ENCODE measurements at places on chromosomes 7 and 10.

DNA sequence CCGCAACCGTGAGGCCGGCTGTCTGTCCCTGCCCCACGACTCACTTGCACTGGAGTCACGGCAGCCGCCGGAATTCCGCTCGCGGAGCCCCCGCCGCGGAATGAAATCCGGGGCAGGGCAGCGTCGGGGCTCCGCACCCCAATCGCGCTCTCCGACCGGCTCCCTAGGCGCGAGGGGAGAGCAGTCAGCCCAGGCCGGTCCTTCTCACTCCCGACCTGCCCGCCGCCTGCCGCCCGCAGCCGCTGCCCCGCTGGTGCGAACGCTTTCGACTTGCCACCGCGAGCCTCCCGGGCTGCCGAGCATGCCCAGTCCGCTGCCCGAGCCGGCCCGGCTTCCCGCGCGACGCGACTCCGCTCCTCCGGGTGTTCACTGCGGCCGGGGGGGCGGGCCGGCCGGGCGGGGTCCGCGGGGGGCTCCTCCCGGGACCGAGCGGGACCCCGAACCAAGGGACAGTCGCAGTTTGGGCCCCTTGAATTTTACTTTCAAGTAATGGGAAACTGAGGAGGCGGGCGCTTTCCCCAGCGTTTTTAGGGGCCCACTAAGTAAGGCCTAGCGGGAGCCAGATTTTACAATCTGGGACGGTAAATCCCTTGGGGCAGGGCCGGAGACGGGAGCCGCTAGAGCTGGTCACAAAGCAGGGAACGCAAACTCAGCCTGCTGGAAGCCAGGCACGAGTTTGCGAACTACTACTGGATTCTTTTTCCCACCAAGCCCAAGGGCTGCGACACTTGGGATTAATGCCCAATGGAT is at the start of gene SGMS1:
Gene SGMS1 (minus strand): TSS at position 294 of the 750 bp plus-strand sequence. CDS start 279,842 bp downstream, outside the sequence.
- peak within 1 kb of the TSS; percentile 89 for H3K4me3 ChIP-seq
- peak within 1 kb of the TSS; percentile 99 for H3K27ac ChIP-seq
- no peaks in the 10 kb centered on the region for H3K27me3 ChIP-seq
- peaks cover 22% of the 10 kb centered on the region for H3K4me1 ChIP-seq
- peak; percentile 96 for DNase-seq

DNA sequence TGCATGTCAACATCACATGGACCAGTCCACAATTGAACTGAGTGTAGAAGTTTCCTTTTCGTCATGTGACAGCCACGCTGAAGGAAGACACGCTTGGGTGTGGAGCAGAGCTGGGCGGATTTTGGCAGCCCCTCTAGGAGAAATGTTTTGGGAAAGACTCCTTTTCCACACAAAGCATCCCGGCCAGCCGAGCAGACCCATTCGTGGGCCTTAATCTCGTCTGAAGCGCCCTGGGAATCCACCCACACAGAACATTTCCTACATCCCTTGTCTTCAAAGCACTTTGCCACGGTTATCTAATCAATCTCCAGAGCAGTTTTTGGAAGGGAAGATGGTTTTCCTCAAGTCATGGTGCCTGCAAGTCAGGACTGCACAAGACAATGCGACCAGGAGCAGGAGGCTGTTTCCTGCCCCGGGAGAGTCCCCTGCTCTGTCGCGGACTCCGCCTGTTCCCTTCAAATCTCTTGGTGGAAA is 8.4 kb upstream of the IFT22 start:
- no peak for DNase-seq
- no peak overlapping the region for H3K4me3 ChIP-seq
- H3K36me3 ChIP-seq = no peaks in the 10 kb centered on the region
- peaks cover 3% of the 10 kb centered on the region for H3K27me3 ChIP-seq

GRCh38 chr7:159064816-159065510 is 79.7 kb downstream of the VIPR2 start:
- no peak overlapping the region for H3K27ac ChIP-seq
- H3K4me1 ChIP-seq = no peaks in the 10 kb centered on the region
- no peaks in the 10 kb centered on the region for H3K27me3 ChIP-seq
- no peaks in the 10 kb centered on the region for H3K36me3 ChIP-seq
- peak; percentile 66 for DNase-seq

GRCh38 chr10:82811621-82812020 is 936.6 kb downstream of the NRG3 start:
- no peak for DNase-seq
- H3K4me1 ChIP-seq = no peaks in the 10 kb centered on the region
- no peaks in the 10 kb centered on the region for H3K36me3 ChIP-seq
- no peak overlapping the region for H3K4me3 ChIP-seq

- H3K36me3 ChIP-seq = no peaks in the 10 kb centered on the region
- no peaks in the 10 kb centered on the region for H3K27me3 ChIP-seq
- peak overlapping the region; percentile 13 for H3K27ac ChIP-seq
- DNase-seq = peak; percentile 40
- H3K4me3 ChIP-seq = no peak overlapping the region
These were observed 41.1 kb downstream of the SUGCT start for GRCh38 chr7:40175725-40176510.

DNA sequence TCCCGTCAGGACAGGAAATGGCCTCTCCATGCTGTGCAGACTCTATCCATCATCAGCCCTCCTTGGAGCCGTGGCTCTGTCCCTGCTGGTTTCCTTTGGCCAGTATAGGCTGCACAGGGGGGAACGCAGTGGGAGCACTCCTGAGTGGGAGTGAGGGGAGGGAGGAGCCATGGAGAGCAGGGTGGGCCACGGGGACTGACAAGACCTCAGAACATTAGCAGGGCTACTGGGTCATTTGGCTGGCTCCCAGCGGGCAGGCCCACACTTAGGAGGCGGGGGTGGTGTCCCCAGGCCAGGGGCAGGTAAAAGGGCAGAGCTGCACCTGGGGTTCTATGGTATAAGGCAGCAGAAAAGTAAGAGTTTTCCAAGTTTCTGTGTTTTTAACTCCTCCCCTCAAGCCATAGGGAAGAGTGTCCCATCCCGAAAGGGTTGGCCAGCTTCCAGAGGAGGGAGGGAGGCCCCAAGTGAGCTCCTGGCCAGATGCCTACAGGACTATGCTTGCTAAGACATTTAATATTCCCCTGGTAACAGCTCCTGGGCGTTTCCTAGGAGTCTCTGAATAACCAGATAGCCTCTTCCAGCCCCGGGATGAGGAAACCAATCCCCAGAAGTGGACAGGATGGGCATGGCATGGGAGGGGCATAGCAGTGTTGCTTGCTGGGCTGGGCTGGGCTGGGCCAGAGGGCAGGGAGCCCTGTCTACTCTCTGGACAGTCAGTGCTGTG is 5.5 kb upstream of the OPN4 start:
- peak; percentile 85 for DNase-seq
- peak overlapping the region; percentile 62 for H3K27ac ChIP-seq

DNA sequence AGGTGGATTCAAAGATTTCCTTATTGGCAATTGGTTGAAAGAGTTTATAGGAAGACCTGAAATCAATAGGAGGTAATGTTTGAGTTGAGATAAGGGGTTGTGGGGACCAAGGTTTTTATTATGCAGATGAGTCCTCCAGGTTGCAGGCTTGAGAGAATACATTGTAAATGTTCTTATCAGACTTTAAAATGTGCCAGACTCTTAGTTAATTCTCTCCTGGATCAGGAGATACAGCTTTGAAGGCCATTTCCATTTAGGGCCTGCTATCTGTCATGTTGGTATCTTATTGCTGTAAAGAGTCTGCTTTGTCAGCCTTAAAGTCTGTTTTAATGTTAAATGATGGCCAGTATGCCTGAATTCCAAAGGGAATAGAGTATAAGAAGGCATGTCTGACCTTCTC is 61.8 kb upstream of the CALCR start:
- no peak for DNase-seq
- no peaks in the 10 kb centered on the region for H3K36me3 ChIP-seq
- H3K27me3 ChIP-seq = peaks cover 42% of the 10 kb centered on the region
- H3K27ac ChIP-seq = no peak overlapping the region

DNA sequence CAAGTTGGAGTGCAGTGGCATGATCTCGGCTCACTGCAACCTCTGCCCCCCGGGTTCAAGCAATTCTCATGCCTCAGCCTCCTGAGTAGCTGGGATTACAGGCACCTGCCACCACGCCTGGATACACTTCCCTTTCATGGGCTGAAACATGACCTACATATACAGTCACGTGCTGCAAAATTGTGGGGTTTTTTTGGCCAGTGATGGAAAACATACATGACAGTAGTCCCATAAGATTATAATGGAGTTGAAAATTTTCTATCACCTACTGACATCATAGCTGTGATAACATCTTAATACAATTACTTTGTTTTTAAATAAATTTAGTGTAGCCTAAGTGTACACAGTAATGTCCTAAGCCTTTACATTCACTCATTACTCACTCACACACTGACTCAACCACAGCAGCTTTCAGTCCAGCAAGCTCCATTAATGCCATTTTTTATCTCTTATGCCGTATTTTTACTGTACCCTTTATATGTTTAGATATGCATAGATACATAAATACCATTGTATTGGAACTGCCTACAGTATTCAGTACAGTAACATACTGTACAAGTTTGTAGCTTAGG is 79.9 kb upstream of the TMEM196 start:
- no peaks in the 10 kb centered on the region for H3K36me3 ChIP-seq
- H3K4me3 ChIP-seq = no peak overlapping the region
- H3K27me3 ChIP-seq = no peaks in the 10 kb centered on the region
- no peak for DNase-seq
- H3K27ac ChIP-seq = no peak overlapping the region

DNA sequence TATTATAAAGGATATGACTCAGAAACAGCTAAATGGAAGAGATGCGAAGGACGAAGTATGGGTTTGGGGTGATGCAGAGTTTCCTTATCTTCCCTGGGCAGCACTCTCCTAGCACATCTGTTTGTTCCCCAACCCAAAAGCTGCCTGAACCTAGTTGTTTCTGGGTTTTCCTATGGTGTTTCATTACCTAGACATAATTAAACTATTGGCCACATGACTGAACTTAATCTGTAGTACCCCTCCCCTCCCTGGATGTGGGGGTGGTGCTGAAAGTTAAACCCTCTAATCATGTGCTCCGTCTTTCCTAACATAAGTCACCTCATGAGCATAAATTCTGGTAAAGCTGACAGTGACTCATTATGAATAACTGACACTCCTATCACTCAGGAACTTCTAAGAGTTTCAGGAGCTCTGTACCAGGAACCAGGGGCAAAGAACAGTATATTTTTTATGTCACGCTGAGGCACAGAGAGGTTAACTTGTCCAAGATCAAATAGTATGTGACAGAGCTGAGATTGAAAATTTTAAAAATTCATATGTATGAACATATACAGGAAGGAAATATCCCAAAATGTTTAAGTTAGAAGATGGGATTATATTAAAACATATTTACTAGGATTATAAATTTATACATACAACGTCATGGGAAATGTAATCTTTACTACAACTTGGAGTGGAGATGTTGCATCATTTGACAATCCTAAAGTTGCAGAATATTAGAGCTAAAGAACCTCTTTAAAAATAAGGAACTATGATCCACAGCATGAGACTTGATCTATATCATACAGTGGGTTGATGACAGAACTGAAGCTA is 4.8 kb downstream of the STRIP2 start:
- H3K36me3 ChIP-seq = no peaks in the 10 kb centered on the region
- H3K4me1 ChIP-seq = peaks cover 4% of the 10 kb centered on the region
- DNase-seq = no peak

DNA sequence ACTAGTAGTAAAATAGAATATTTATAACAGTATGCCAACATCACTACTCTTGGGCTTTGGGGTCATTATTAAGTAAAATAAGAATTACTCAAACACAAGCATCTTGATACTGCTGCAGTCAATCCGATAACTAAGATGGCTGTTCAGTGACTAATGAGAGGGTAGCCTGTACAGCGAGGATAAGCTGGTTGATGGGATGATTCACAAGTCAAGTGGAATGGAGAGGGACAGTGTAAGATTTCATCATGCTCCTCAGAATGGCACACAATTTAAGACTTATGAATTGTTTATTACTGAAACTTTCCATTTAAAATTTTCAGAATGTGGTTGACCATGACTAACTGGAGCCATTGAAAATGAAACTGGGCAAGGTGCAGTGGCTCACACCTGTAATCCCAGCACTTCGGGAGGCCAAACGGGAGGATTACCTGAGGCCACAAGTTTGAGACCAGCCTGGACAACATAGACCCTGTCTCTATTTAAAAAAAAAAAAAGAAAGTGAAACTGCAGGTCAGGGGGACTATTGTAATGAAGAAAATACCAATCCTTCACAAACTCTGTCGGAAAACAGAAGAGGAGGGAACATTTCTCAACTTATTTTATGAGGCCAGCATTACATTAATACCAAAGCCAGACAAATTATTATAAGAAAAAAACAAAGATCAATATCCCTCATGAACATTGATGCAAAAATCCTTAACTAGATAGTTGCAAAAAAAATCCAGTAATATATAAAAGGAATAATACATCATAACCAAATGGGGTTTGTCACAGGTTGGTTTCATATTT is 11.2 kb downstream of the AVL9 start:
- peak overlapping the region; percentile 87 for H3K27ac ChIP-seq
- peak; percentile 8 for DNase-seq
- H3K4me3 ChIP-seq = peak overlapping the region; percentile 42
- H3K27me3 ChIP-seq = no peaks in the 10 kb centered on the region

GRCh38 chr7:27745064-27745583 is 5.2 kb downstream of the TAX1BP1 start:
- H3K27me3 ChIP-seq = no peaks in the 10 kb centered on the region
- H3K4me3 ChIP-seq = peak overlapping the region; percentile 44
- no peak for DNase-seq
- H3K36me3 ChIP-seq = peaks cover 13% of the 10 kb centered on the region
- peaks cover 52% of the 10 kb centered on the region for H3K4me1 ChIP-seq

DNA sequence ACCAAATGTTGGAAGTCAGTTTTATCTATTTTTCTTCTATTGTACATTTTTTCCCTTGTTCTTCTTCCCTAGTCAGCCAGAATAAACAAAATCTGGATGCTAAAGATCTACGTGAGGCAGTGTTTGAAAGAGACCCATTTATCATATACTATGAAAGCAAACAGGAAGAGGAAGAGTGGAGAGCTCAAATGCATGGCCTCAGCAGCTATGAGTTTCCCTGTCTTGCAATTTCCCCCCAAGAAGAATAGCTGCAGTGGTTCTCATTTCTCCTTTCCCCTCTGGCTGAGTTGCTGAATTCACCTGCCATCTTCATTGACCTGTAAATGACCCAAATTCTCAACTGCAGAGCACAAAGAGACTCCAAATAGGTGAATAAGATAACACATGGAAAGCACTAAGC is 347.1 kb upstream of the NRP1 start:
- no peak overlapping the region for H3K4me3 ChIP-seq
- H3K36me3 ChIP-seq = no peaks in the 10 kb centered on the region
- no peak overlapping the region for H3K27ac ChIP-seq
